ENCODE measurements at places on chromosomes 2 and 18.

DNA sequence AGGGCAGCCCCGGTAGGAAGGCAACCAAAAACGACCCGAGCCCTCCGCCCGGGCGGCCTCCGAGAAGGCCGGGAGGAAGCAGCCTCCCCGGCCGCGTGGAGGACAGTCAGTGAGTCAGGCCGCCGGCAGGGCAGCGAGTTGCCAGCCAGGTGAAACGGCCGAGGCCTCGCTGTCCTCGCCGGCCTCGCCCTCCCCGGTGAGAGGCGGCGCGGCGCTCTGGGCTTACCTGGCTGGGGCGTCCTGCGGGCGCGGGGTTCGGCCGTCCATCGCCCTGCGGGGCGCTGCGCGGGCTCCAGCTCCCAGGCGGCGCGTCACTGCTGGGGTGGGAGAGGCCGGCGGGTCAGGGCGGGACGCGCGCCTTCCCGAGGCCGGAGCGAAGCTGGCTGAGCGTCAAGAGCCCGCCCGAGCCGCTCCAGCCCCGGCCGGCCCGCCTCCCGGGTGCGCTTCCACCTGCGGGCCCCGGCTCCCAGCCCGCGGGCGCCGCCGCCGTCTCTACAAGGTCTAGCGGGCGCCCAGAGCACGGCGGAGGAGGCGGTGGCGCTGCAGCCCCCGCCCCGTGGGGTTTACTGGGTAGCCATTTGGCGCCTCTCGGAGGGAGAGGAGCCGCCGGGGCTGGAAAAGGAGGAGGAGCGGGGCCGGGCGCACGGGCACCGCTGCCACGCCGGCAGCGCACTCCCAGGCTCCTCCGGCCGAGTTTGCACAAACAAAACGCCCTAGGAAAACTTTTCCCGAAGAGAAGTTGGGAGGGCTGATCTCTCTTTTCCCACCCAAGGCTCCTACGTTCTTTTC, 499 bp downstream of the COBLL1 start:
- peak; percentile 82 for DNase-seq

GRCh38 chr2:74845217-74845751, 11.4 kb downstream of the HK2 start:
- peak; percentile 84 for DNase-seq

DNA sequence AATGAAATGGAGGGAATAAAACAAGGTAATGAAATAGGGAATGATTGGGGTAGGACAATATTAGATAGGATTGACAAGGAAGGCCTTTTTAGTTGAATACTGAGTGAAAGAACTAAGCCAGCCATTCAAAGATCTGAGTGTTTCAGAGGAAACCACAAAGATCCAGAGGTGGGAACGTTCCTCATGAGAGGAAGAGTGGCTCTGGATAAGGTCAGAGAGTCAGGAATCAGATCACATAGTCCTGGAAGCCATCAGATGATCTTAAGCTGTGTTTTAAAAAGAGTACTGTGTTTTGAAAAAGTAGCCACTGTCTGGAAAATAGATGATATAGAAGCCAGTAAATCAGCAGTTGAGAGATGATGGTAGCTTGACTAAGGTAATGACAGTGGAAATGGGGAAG, 11.8 kb downstream of the TTLL4 start:
- DNase-seq = no peak

DNA sequence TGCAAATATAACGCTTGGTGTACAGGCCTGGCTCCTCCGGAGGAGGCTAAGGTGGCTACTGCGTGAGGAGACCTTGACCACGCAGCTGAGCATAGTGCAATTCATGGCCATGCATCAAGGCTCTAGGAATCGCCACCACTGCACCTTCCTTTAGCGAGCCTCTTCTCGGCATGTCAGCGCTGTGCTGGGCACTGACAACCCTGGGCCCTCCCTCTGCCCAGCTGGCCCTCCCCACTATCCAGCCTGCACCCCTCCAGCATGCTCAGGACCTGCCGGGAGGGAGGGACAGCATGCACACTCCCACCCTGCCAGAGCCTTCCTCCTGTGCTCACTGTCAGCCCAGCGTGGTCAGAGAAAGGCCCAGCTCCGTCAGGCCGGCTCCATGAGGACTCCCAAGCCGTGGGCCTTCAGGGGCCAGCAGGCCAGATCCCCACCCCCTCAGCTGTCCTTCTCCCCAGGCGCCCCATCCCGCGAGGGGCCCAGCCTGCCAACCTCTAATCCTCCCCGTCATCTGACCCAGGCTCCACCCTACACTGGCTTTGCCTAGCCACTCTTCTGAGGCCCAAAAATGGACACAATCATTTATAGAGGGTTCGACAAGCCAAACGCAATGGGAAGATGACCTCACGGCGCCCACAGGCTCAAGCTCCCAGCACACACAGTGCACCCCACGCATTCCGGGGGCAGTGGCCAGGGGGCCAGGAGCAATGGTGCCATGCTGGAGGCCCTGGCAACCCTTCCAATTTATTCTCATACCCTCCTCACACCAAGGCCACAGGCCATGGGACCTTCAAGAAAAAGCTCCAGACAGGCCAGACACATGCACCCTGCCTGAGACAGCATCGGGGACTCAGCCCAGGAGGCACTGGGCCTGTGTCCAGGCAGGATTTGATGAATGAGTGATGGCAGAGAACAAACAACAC, 3.5 kb downstream of the BIN1 start:
- DNase-seq = peak; percentile 60

DNA sequence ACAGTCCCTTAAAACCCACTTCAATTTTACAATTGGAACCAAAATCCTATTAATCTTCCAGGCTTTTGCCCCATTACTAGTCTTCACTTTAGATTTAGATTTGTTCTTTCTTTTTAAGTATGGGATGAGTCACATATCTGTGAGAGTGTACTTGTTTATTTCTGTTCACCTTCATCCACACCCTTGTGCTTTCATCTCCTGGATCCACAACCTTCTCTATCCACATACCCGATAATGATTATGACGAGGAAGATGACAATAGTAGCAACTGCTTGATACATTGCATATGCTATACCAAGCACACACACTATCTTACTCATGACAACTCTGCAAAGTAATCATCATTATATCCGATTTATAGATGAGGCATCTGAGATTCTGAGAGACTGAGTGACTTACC, 297.3 kb downstream of the PLCL1 start:
- DNase-seq = no peak
